ENCODE measurements at places on chromosomes 12 and 14. TPM values are rescaled to one million over a fixed set of nuclear protein-coding genes. Genes with fewer than 3 reads are reported as not detected.

GRCh38 chr14:91416744-91417119, 888 bp downstream of the CCDC88C start:
- DNase-seq, result no peak

- DNase-seq, result no peak
Measured at GRCh38 chr14:25381498-25381897, 331.6 kb upstream of the STXBP6 start.

GRCh38 chr14:22718091-22718490, 48.4 kb upstream of the OXA1L start:
- DNase-seq, result no peak

- DNase-seq, result no peak
Measured at GRCh38 chr12:5557906-5558305, 126.0 kb downstream of the NTF3 start.

NTN4 gene
- 211 TPM for total RNA-seq

Data from glomerular endothelial cell (primary cell).